LNCaP clone FGC (cell line): ENCODE measurements at places on chromosomes 3 and 15.

GRCh38 chr3:188331166-188331565, 177.2 kb downstream of the LPP start:
- no peak for DNase-seq

- no peak for DNase-seq
Observed at GRCh38 chr3:191461113-191461595, at the start of gene PYDC2. Gene PYDC2, plus strand, starts transcription at chr3:191461163. Its CDS starts 0 bp downstream, at chr3:191461163.

DNA sequence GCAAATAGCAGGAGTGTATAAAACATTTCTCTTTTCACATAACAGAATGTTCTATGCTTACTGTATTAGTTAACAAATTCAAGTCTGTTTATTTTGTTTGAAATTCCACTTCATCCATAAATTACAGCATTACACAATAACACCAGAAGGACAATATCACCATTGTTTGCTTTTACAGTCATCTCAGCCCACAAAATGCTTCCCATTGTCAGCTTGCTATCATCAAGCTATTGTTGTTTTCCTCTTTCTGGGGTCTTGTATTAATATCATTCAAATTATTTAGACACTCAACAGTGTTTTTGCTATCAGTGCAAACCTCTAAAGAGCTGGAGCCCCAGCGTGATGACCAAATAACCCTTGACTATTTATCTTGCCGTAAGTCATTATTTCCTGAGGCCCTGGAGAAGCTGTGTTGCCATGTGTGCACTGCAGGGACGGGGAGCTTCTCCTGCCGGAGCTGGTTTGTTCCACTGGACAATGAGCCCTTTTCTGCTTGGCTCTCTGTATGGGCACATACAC, 1.1 kb downstream of the SAMMSON start:
- no peak for DNase-seq

- no peak for DNase-seq
Observed at GRCh38 chr3:189758186-189758585, 127.0 kb downstream of the TP63 start.

GRCh38 chr3:194140520-194141414, 4.8 kb downstream of the HES1 start:
- no peak for DNase-seq

- DNase-seq, result no peak
Observed at GRCh38 chr3:197125636-197126035, 96.0 kb upstream of the MELTF start.

- DNase-seq, result no peak
Observed at GRCh38 chr3:60636846-60637245, 614.4 kb downstream of the FHIT start.

DNA sequence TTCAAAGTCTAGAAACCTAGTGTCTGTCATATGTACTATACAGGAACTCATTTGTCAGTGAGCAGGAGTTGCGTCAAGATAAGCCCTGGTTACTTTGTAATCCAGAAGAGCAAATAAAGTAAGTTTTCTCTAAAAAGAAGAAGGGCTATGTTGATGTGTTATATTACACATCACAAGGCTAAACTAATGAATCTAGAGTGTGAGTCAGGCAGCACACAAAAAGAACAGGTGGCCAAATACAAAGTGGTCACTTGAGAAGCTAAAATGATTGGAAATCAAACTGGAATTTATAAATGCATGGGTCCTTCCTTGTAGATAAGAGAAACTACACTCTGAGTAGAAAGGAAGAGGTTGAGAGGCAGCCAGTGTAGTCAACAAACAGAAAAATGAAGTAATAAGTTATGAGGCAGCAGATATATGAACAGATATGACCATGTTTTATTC, 771.6 kb downstream of the DIPK2A start:
- DNase-seq, result no peak

DNA sequence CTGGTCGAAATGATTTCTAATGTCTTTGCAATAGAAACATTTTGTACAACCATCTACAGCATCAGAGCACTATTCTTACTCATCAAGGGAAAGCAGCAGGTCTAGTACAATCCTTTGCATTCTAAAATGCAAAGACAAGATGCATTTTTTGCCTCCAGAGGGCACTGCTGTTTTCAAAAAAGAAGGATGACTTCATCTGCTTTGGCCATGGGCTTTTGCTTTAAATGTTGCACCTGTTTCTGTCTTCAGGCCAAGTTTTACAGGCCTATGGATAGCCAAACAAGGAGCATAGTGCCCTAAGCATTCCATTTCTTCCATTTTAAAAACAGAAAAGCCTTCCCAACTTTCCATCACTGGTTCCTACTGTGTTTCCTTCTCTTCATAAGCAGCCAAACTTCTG, 3.4 kb downstream of the PARP9 start:
- DNase-seq, result peak; percentile 86

- no peak for DNase-seq
Observed at GRCh38 chr15:61130950-61131942, 97.9 kb downstream of the RORA start.

DNA sequence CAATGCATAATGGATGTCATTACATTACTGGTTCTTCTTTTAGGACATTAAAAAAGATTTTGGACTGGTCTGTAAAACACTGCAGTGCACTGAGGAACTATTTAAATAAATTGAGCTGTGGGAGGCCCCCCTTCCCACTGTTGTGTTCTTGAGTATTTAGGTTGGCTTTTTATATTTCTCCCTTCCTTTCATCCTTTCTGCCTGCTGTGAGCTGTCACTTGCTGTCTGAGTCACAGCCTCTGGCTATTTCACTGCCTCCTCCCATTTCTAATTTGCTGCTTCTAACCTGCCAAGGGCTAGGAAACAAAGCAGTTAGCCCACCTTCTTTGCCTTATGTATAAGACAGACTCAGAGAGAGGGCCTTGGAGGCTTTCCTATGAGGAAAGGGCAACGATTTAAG, 89.0 kb upstream of the FNDC3B start:
- DNase-seq, result no peak

- no peak for DNase-seq
Observed at GRCh38 chr15:32747921-32748342, 30.1 kb downstream of the GREM1 start.

DNA sequence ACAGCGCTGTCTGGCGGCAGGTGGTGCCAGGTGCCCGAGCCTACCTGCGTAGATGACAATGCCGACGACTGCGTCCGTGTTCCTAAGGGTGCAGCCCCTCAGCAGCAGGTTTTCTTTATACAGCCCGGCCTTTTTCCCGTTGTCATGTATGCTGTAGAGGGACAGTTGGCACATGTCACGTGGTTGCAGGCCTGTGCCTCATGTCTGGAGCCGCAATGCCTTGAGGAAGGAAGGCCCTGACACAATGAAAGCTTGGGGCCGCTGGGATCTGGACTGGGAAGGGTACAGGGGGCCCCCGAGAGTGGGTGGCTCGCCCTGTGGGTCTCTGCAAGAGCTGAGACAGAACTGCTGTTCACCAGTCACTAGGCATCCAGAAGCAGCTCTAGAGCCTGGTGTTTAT, 136.0 kb downstream of the ATP10A start:
- no peak for DNase-seq

GRCh38 chr3:150414258-150414657, 6.2 kb downstream of the TSC22D2 start:
- no peak for DNase-seq

- DNase-seq, result no peak
Observed at GRCh38 chr3:127823426-127823857, 1.1 kb upstream of the MGLL start.

- DNase-seq, result no peak
Observed at GRCh38 chr15:37134699-37135131, 34.4 kb upstream of the MEIS2 start.

DNA sequence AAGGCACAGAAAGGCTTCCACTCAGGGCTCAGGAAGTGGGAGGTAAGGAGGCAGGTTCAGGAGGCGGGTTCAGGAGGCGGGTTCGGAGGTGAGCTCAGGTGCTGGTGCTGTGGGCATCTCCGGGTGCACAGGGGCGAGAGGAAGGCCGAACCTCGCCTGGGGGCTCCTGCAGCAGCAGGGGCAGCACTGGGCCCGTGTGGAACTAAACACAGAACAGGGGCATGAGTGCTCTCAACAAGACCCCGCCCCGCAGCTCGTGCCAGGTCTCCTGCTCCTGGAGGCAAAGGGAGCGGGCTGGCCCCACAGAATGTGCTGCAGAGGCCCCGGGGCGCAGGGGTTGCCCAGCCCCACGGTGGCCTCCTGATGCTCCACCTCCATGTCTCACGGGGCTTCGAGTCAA, 13.7 kb downstream of the ZDHHC19 start:
- DNase-seq, result no peak

DNA sequence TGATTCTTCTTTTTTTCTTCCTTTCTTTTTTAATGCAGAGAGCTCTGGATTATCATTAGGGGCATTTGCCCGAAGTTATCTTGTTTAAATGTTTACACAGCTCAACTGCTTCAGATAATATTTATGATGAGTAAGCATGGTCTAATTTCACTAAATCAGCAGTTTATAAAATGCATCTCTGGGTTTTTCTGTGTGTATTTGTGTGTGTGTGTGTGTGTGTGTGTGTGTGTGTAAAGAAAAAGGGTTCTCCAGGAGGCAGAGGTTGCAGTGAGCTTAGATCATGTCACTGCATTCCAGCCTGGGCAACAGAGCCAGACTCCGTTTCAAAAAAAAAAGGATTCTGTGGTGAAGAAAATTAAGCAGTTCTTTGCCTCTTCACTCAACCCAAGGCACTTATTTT, 25.9 kb upstream of the TNFSF10 start:
- no peak for DNase-seq

DNA sequence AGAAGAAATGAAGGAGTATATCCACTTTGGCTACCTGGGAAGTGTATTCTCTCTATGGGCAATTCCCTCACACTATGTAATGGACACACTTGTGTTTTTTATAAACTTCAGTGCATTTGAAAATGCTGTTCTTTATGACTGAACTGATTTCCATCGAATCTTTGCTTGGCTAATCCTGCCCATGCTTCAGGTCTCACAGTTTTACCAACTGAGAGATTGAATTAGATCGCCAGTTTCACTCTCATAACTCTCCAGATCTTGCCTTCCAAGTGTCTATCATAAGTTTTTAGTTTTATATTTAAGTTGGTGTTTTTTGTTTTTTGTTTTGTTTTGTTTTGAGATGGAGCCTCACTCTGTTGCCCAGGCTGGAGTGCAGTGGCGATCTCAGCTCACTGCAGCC, 73.5 kb upstream of the MBNL1 start:
- DNase-seq, result no peak

DNA sequence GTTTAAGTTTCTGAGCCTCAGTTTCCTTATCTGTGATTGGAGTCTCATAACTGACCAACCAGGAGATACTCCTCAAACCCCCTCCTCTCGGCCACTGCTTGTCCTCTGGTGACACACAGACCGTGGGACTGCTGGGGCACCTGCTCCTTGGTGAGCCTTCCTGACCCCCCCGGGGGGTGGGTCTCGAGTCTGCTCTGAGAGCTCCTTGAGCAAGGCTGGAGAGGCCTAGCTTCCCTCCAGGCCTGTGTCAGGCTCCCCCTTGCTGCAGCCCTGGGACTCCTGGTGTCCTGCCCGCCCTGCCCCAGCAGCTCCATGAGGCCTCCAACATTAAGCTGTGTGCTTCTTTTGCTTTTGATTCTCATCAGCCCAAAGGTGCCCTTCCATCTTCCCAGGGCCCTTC, 27.7 kb downstream of the SRPRB start:
- no peak for DNase-seq

- no peak for DNase-seq
Observed at GRCh38 chr3:29291982-29292363, 11.1 kb downstream of the RBMS3 start.

- no peak for DNase-seq
Observed at GRCh38 chr3:46228260-46229242, 13.7 kb upstream of the CCR3 start.

DNA sequence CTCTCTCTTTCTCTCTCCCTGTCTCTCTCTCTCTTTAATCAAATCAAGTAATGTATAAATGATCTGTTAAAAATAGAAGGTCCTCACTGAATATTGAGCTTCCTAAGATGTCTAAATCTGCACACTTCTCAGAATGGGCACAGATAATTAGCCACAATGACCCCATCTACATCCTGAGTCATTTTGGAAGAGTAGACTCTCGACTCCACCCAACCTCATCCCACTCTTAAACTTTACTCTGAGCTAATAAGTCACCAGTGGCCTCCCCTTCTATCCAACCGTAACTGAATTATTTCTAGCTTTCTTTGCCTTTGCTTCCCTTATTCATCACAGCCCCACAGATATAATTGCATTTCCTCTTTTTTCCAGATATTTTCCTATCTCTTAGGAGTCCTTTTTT, 326.5 kb upstream of the ZNF717 start:
- DNase-seq, result no peak

DNA sequence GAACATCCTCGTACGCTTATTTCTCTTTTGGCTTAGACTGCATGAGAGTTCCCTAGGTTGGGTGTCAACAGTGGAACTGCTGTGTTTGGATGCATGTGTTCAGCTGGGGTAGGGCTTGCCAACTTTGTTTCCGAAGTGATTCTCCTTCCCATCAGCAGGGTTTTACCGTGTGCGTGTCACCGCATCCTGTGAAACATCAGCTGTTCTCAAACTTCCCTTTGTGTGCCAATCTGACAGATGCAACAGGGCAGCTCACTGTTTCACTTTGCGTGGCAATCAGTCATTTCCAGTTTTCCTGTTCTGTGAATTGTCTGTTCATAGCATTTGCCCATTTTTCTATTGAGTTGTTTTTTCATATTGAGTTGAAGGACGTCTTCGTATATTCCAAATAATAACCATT, 218.8 kb downstream of the VPS13C start:
- DNase-seq, result no peak

- DNase-seq, result no peak
Observed at GRCh38 chr15:66502491-66502890, 2.2 kb downstream of the RPL4 start.

GRCh38 chr3:541062-541801, 344.7 kb downstream of the CHL1 start:
- DNase-seq, result no peak

DNA sequence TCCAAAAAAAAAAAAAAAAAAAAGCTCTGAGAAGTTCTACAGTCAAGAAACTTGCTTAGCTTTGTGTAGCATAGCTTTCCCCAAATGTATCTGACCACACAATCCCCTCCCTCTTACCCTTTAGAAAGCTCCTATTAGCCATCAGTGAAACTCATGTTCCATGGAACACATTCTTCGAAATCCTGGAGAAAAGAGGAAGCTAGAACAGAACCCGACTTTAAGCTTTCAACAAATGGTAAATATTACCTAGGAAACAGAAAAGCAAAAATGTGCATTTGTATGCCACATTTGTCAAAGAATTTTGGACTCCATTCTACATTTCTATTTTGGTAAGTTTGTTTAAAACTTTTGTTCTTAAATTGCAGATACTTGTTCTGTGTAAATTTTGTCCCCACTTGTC, 17.4 kb upstream of the CRTC3 start:
- no peak for DNase-seq

DNA sequence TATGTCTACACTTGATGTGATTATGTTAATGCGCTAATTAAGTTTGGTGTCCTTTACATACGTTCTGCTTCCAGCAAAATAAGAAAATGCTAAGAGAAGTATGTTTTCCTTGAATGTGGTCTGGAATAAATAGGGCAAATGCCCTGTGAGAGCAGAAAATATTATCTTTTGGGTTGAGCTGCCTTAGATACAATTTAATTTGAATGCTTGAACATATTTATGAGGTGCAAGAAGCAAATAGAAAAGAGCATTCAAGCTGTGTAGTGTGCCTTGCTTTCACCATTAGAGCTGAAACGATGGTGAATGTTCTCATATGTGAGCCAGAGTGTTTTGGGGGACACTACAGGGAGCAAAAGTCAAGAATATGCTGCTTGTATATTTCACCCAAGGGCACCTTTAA, 15.9 kb upstream of the ARNT2 start:
- no peak for DNase-seq

- no peak for DNase-seq
Observed at GRCh38 chr3:52350416-52350815, 34.3 kb downstream of the DNAH1 start.
